ENCODE measurements at places on chromosomes 4 and X.
A peak's percentile ranks its signal among the peaks of the same experiment; 100 is the strongest.

DNA sequence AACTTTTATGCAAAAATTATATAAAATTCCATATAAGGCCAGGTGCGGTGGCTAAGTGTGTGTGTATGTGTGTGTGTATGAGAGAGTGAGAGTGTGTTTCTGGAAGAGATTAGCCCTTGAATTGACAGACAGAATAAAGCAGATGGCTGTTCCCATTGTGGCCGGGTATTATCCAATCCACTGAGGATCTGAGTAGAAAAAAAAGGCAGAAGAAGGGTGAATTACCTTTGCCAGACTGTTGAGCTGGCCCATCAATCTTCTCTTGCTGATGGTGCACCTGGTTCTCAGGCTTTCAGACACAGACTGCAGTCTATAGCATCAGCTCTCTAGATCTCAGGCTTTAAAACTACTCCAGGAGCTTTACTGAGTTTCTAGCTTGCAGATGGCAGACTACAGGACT is 92.2 kb upstream of the SLIT2 start:
- DNase-seq, result no peak

DNA sequence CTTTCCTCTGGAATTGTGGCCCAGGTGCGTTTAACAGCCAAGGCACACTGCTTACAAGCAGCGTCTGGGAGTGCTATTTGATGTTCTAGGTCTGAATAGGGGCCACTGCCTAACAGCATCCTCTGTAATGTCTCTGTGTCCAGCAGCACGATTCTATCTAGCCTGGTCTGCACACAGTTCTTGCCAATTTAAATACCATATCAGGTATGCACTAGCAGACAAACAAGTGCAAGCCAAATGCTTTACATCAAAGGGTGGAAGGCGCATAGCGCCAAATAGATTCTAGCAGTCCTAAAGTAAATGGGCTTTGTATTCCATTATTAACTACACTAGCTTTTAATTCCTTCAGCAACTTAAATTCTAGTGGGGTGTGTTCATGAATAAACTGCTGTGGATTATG is 15.8 kb upstream of the UGDH start:
- DNase-seq, result no peak

GRCh38 chrX:11304829-11305228 is 11.6 kb downstream of the AMELX start:
- no peak for DNase-seq

DNA sequence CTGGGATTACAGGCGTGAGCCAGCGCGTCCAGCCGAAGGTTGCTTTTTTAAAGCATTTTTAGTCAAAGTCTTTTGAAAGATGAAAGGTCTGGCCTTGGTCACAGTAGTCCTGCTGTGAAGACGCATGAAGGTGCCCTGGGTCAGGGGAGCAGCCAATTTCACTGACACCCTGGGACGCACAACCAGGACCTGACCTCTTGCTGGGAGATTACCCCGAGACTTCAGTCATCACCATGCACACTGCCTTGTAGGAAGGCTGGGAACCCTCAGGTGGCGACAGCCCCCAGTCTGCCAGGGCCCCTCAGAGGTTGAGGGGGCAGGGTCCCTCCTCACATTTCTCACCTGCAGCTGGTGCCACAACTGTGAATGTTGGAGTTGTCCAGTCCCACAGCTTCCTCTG is 53.2 kb downstream of the CPLX1 start:
- DNase-seq, result no peak

DNA sequence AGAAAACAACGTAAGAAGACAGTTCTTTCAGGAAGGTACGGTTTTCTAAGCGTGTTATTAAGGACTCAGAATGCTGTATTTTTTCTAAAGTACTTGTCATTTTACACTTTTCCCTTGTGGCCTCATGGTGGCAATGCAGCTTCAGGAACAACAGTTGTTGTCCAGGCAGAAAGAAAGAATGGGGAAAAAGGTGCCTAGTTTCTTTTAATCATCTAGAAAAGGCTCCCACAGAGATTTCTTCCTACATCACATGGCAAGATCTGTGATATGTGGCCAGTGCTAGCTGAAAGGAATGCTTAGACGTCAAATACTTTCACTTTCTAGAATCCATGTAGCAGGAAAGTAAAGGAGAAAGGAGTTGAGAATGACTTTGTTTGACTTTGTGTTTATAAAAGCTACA is 49.0 kb upstream of the TRAM1L1 start:
- DNase-seq, result no peak

GRCh38 chr4:184100297-184100885 is 117.3 kb downstream of the ENPP6 start:
- DNase-seq, result peak; percentile 22
